ENCODE measurements at places on chromosomes 3 and 15.
A peak's percentile ranks its signal among the peaks of the same experiment; 100 is the strongest.

DNA sequence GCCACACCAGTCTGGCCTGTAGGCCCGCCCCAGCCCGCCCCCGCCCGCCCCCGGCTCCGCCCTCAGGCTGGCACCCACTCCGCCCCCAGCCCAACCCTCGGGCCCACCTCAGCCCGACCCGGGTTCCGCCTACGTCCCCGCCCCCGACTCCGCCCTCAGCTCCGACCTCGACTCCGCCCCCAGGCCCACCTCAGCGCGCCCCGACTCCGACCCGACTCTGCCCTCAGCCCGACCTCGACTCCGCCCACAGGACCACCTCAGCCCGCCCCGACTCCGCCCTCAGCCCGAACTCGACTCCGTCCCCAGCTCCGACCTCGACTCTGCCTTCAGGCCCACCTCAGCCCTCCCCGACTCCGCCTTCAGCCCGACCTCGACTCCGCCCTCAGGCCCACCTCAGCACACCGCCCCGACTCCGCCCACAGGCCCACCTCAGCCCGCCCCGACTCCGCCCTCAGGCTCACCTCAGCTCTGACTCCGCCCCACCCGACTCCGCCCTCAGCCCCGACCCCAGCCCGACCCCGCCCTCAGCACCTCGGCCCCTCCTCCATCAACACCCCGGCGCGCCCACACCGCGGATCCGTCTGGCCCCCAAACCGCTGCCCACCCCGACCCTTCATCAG is at the start of gene RAB43:
RAB43 (minus strand) TSS at position 13 of the 620 bp plus-strand sequence. CDS start 315 bp downstream, outside the sequence.
- DNase-seq = peak; percentile 63

- DNase-seq = no peak
Observed at GRCh38 chr15:36966708-36967107, 133.6 kb downstream of the MEIS2 start.

- no peak for DNase-seq
Observed at GRCh38 chr15:94352636-94353487, 121.5 kb downstream of the MCTP2 start.

DNA sequence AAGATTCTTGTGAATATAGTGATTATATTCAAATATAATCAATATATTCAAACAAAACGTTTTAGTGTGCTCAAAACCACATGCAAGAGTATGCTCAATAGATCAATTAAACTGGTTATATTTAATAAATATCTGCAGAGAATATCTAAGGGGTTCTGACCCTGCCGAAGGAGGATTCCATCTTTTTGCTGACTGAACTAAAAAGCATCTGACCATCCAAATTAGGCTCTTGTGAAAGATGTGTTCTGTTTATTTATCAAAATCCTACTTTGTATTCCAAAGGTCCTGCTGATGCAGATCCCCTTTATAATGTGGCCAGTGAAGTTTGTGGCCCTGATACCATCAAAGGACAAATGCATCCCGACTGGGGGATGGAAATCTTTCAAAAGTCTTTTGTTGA is 41.8 kb upstream of the ARPIN start:
- DNase-seq = no peak

DNA sequence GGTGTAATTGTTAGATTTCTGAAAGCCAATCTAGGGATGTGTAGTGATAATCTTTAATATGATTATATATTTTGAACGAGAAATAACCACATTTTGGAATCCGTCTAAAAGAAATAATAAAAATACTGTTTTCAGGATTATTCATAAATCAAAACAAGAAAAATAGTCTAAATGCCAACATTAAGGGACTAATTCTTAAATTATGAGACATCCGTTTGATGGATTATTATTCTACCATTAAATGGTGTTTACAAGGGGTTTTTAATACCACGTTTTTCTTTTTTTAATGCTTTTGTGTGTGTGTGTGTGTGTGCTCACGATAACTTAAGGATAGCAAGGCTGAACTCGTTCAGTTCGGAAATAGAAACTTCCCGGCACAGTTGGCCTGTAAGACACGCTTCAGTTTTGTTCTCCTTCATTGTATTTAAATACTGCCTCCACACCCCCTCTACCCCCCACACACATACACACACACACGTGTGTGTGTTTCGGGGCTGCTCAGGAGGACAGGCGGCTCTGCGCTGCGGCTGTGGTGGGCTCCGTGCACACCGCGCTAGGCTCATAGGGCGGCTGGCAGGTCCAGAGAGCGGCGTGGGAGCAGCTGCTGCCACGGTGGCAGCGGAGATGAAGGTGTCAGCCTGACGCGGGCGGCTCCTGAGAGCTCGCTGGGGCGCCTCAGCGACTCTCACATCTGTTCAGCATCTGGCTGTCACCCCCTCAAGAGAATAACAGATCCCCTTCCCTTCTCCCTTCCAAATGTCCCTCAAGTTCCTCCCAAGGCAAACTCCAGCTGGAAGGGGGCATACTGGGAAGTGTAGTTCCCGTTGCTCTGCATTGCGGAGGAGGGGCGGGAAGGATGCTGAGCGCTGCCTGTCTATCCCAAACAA is 23.0 kb upstream of the ANP32A start:
- DNase-seq = no peak

DNA sequence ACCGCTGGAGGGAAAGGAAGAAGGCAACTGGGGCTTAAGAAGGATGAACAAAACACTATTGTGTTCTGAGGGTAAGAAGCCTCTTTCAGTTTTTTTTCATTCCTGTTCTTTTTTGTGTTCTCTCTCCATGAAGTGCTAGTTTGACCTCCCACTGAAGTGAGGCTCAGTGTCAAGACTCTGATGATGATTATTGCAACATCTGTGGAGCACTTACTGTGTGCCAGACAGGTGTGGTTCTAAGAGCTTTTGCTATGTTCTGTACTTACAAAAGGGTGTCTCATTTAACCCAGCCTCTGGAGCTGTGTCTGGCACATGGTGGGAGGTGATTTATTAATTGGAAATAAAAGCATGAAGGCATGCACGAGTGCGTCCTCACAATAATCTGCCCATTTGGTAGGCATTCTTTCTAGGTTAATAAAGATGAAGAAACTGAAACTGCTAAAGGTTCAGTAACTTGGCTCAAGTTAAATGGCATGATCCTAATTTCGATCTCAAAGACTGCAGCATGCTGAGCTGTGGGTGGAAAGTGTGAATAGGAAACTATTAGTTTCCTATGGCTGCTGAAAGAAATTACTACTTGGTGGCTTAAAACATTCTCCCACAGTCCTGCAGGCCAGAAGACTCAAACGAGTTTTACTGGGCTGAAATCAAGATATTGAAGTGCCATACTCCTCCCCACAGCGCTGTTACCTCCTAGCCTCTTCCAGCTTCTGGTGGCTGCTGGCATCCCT is 38.5 kb upstream of the VEPH1 start:
- DNase-seq = no peak

- DNase-seq = no peak
Observed at GRCh38 chr15:73258271-73259108, 110.3 kb downstream of the HCN4 start.

GRCh38 chr3:44870375-44871061 is 3.9 kb upstream of the TGM4 start:
- DNase-seq = no peak

- no peak for DNase-seq
Observed at GRCh38 chr15:85606738-85607137, 188.0 kb downstream of the KLHL25 start.

DNA sequence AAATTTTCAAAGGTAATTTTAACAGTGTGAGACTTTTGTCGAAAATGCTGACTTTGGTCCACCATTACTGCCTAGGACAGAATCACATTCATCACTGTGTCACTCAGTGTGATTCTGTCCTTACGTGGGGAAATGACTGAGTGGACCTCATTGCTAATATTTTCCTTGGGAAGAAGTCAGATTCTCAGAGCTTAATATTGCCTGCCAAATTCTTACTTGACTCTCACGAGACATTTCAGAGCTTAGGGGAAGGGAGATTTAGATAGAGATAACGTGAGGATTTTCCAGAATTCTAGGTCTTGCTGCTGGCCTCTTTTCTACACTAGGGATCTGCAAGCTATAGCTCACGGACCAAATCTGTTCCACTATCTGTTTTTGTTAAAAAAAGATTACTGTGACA is 270.4 kb downstream of the SUCLG2 start:
- DNase-seq = no peak

DNA sequence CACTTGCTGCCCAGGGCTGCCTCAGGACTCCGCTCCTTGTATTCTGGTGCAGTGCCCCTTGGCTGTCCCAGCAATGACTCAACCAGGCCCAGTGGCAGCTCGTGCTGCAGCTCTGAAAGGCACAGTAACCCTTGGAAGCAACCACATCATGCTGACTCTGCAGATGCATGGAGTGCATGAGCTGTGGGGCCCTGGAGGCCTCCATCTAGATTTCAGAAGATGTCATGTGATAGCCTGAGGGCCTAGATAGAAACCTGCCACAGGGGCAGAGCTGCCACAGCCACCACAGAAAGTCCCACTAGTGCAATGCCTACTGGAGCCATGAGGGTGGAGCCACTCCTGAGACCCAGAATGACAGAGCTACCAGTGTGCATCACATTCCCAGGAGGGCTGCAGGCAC is 117.1 kb upstream of the SMAD3 start:
- DNase-seq = no peak

DNA sequence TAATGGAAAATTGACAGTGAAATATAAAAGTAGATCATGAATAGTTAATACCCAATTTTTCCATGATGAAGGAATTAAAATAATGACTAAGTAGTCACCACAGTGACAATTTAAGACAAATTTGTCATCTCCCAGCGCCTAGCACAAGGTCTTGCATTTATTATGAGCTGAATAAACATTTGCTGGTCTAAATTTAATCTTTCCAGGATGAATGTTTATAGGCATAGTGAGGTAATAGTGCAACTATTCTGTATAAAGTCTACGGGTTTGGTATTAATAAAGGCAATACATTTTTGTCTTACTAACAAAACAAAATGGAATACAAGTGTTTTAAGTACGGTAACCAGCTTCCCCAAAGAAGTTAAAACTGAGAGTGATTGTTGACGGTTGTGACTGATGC is 209.3 kb downstream of the CD47 start:
- DNase-seq = no peak

DNA sequence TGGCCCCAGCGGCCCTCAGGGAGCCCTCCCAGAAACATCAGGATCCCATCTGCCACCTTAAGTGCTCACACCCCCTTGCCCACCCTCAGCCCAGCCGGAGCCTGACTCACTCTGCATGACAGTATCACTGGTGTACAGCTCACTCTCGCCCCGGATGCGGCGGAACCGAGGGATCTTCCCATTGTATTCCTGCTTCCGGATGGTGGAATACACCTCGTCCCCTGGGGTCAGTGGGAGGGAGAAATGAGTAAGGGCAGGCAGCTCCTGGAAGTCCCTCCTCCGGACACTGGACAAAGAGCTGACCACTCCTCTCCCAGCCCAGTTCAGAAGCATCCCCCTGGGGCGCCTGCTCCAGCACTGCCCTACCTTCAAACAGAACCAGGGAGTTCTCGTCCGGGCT is 16.5 kb downstream of the SEMA7A start:
- DNase-seq = peak; percentile 46

- DNase-seq = no peak
Observed at GRCh38 chr3:156665291-156665690, 9.1 kb upstream of the TIPARP start.

GRCh38 chr3:7241584-7242302 is 380.8 kb downstream of the GRM7 start:
- no peak for DNase-seq

GRCh38 chr3:89740080-89740880 is 632.9 kb downstream of the EPHA3 start:
- no peak for DNase-seq

DNA sequence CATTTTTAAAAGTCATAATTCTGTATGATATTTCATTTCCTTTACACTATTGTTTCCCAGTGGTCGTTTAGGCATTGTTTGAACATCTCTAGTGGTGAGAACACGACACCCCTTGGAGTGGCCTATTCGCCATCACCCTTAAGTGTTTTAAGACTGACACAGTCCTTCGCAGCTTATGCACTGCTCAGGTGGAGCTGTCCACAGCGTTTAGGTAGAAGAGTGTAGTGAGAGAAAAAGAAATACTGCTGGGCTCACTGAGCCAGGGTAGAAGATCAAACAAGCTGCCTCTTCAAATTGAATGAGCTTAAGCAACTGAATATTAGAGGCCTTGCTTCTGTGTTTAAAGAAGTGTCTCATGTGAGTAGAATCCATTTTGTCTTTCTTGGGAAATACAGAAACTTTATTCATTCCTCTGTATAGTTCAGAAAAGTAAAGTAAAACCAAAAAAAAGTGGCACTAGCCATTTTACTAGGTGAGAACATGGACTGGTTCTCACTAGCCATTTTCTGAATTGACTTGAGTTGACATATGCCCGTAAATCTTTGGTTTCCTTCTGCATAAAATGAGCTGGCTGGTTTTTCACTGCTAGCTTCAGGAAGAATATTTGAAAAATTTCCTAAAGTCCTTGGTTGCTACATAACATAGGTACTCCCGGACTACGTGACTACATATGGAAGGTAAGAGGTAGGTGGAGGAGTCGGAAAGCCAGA is 155.9 kb downstream of the P3H2 start:
- DNase-seq = no peak

- DNase-seq = no peak
Observed at GRCh38 chr15:49890689-49891088, 228.3 kb downstream of the ATP8B4 start.

DNA sequence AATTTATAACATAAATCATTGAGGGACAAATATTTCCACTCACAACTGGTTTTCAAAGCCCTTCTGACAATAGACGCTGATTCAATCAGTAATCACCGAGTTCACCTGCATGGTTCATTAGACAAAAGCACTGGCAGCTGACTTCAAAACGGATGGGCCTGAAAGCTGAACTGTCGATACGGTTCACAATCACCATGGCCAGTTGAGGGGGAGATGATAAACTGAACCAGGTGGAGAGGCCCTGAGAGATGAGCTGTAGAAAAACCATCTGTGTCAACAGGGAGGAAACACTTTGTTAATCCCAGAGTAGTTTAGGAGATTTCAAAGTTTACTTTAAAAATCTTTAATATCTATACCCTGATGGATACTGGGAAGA is 75.0 kb downstream of the PEX5L start:
- DNase-seq = no peak

DNA sequence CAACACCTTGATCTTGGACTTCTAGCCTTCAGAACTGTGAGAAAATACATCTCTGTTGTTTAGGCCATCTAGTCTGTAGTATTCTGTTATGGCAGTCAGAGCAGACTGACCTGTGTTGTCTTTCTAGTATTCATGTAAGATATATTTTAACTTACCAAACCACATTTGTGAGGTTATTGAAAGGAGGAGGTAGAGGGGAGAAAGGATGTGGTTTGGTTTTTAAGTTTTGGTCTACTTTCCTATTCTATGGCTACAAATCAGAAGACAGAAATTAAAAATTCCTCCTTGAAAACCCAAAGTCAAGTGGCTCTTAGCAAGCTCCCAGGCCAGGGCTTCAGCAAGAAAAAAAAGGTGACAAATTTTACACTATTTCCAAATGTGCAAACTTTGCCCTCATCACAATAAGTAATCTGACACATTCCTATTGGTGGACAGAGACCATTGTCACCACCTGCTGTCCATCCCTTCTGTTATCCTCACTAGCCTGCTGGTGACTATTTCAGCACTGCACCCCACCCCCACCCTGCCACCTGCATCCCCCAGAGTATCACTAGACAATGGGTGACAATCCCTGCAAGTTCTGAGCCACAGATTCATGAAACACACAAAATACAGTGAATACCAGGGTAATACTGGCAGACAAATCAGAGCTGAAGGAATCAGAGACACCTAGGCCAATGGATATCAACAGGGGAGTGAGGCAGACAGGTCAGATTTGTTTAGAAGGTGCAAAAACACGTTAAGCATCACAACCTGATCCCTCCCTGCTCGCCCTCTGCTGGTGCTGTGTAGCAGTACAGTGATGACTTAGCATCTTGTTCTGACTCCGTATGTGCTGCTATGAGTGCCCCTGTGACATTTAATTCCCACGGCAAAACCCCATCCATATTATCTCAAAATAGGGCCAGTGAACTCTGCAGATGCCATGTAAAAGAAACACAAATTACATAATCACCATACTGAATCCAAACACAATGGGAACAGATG is 79.0 kb upstream of the DCLK3 start:
- peak; percentile 30 for DNase-seq

All from kidney capillary endothelial cell (primary cell).